Smooth muscle cell of the brain vasculature (primary cell): ENCODE measurements at places on chromosomes 4 and X.

DNA sequence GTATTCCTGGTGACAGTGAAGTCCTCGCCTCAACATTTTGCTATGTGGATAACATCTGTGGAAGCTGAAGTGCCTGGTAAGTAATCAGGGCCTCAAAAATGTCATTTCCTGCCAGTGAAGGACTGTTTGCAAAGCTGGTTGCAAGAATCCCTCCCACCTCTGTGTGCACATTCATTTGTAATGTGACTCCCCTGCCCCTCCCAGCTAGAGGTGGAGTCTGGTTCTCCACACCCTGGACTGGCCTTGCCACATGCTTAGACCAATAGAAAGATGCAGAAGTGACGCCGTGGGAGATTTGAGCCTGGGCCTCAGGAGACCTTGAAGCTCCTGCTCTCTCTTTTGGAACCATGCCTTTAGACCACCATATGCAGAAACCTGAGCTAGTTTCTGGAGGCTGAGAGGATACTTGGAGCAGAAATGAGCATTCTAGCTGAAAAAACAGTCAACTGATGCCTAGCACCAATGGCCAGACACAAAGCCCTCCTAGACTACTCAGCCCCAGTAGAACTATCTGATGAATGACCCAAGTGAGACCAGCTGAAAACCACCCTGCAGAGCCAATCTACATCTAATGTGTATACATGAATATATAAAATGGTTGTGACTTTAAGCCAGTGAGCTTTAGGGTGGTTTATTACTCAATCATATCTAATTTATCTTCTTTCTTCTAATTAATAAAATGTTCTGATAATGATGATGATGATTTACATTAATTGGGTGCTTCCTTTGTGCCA is 47.8 kb upstream of the CRMP1 start:
- no peak for DNase-seq

DNA sequence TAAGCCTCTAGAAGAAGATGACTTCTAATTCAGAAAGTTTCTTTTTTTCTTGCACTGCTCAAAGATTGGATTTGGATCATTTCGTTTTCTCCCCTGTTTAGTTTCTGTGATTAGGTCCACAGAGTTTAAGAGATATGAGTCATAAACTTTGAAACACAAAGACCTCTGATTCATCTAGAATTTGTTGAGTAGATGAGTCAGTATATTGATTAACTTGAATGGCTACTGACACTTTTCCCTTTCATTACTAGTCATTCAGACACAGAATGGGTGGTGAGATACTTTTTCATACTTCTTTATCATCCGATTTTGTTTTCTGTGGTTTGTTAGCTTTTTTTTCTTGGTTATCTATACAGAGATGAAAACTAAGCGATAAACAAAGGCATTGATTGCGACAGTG is 34.1 kb upstream of the AFF2 start:
- no peak for DNase-seq

DNA sequence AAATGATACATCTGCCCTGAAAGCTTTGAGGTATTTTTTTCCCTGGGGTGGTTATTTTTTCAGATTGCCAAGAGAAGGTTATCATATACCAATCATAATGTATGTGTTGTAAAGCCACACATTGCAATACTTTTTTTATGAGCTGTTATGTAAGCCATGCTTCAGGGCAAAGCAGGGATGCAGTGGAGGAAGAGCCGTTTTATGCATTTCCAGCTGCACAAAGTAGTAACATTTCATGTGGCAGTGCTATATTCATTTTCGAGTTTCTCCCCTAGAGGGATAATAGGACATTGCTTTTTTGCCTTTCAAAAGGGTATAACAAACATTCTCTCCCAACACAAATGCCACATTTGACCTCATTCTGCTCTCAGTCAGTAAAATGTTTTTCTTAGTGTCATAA is 68.5 kb downstream of the GALNT7 start:
- DNase-seq: no peak

- no peak for DNase-seq
These were observed 13.3 kb upstream of the MID1 start for GRCh38 chrX:10633722-10634121.

DNA sequence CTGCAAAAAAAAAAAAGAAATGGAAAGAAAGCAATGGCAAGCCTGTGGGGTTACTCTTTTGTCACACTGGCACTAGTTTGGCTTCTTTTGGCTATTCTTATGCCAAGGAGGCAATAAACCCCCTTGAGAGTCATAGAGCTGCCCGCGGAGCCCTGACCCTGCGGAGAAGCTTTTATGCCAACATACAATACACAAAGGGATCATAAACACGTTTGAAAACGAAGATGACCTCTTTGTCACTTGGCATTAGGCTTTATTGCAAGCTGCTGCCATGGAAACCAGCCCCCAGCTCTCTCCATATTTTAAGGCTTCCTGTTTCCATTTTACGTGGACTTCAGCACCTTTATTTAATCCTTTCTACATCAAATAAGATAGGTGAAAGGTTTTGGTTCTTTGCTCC is 7.6 kb downstream of the NEUROG2 start:
- no peak for DNase-seq

- DNase-seq: no peak
These were observed 72.6 kb downstream of the UCHL1 start for GRCh38 chr4:41329361-41329760.

DNA sequence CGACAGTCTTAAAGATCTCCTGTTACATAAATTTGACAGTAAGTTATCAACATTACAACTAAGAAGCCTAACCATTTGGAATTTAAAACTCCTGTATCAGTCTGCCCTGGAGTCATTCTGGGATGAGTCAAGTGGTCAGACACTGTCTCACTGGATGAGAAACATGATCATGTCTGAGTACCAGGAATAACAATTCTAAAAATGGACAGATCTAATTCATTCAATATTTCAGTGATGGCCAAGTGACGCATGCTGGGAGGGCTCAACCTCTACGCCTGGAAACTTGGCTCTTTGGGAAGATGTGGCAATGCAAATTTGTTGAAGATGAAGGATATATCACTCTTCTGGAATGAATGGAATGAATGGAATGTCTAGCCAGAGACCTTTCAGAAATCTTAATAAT is 1427.2 kb downstream of the STIM2 start:
- DNase-seq: peak; percentile 37

GRCh38 chr4:46404981-46405380 is 15.1 kb upstream of the GABRA2 start:
- DNase-seq: no peak

GRCh38 chr4:169199184-169199583 is 71.6 kb downstream of the SH3RF1 start:
- no peak for DNase-seq

GRCh38 chr4:132809298-132810032 is 339.6 kb upstream of the PCDH10 start:
- no peak for DNase-seq

- DNase-seq: peak; percentile 13
These were observed 286.1 kb downstream of the DCHS2 start for GRCh38 chr4:154205471-154205870.

DNA sequence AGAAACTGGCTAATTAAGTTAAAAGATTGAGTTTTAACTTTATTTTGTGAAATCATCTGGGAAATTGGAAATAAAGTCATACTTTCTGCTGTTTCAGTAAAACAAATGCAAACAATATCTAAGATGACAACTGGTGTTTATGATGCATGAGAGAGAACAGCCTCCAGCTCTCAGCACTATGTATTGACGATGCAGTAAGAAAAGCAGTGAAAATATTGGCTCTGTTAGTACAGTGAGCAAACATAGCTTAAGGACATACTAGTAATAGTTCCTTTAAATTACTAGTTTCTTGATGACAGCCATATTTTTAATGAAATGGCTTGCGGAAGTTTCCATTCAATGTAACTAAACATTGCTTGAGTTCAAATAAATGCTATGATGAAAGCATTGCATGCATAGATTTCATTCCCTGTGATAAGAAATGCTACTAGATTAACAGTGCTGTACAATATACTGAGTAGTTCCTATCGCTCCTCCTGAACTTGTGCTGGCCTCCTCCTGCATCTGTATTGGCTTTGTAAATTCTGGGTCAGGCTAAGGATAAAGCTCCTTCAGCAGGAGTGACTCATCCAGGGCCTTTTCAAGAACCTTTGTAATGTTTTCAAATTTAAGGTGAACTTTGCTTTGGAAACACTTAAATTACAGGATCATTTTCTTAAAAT is 11.6 kb downstream of the ARHGAP24 start:
- no peak for DNase-seq

DNA sequence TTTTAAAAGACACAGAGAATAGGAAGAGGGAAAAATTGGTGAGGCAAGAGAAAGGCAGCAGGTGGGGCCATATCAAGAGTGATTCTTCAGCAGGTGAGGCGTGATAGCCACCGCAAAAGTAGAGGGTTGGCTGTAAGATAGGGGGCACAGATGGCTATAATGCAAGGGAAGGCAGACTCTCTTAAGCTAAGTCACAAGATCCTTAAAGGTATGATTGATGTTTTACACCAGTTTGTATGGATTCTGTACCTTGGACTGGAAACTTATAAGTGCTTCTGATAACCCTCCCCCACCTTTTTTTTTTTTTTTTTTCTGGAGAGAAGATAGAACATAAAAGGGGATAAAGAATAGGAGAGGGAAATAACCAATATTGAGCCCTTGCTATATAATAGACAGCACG is 40.0 kb downstream of the NSUN7 start:
- DNase-seq: no peak

- no peak for DNase-seq
These were observed 17.2 kb downstream of the FLNA start for GRCh38 chrX:154357205-154357604.

DNA sequence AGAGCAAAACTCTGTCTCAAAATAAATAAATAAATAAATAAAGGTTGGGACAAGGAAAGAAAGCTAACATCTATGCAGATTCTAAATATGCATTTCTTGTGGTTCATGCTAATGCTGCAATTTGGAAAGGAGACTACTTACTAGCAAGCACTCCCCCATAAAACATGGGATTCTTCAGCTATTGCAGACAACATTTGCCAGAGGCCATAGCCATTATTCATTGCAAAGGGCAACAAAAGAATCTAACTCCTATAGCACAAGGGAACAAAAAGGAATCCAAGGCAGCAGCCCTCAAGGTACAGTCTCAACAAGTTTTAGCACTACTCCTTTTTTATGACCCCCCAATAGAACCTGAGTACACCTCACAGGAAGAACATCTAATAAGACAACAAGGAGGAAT is 8.0 kb upstream of the HERC5 start:
- DNase-seq: no peak

DNA sequence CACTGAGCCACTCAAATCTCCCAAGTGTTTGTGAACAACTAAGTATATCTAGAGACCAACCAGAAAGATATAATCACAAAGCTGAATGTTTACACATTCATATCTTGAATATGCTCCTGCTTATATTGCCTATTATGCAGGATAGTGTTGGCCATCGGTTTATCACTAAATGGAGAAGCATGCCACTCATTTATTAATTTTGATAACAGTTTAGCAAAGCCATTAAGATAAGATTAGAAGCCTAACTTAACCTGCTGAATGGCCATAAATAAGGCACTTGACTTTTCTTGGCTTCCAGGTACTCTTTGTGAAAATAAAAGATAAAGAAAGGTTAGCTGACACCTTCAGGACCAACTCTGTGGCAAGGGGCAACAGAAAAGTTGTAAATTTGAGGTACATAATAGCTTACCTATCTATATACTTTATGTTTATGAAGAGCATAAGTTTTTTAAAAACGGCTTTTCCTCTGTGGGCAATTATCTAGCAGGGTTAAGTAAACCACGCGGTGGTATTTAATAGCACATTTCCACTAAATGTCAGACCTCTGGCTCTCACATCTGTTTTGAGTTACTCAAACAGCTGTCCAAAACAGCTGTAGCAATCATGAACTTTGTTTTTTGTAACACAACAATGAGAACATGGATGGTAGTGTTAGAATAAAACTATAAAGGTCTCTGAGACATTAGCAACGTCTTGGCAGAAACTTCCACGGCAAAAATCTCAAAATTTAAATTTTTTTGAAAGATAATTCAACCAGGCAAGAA is 58.8 kb upstream of the FTHL17 start:
- no peak for DNase-seq

- DNase-seq: no peak
These were observed 23.9 kb downstream of the ZNF275 start for GRCh38 chrX:153357877-153358276.

DNA sequence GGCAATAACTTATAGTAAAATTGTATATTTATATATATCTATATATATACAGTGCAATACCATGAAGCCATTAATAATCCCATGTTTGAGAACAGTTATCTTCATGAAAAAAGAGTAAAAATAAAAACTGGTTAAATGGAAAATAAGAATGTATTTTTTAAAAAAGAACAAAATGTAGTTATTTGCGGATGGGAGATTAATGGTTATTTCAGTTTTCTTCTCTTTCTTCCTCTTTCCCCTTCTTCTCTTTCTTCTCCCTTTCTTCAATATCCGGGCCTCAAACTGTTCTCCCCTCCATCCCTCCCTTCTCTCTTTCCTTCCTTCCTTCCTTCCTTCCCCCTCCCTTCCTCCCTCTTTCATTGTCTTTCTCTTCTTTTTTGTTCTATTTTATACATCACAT is 1301.7 kb upstream of the IGFBP7 start:
- DNase-seq: no peak

DNA sequence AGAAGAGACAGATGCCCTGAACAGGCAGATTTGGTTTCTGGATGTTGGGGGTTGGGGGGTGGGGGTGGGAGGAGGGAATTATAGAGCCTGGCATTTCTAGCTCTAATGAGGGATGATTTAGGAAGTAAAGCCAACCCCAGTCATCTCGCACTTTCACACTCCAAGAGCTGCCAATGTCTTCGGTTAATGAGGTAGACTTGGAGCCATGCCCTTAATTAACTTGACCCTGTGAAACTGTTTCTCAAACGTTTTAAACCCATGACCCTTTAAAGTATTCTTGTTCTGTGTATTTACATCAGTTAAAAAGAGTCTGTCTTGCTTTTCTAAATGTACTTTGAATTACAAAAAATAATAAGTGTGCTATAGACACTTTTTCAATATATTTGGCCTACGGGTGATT is 466.9 kb downstream of the FAT4 start:
- no peak for DNase-seq

GRCh38 chrX:103275947-103276567 is 493 bp downstream of the TCEAL5 start:
- no peak for DNase-seq

DNA sequence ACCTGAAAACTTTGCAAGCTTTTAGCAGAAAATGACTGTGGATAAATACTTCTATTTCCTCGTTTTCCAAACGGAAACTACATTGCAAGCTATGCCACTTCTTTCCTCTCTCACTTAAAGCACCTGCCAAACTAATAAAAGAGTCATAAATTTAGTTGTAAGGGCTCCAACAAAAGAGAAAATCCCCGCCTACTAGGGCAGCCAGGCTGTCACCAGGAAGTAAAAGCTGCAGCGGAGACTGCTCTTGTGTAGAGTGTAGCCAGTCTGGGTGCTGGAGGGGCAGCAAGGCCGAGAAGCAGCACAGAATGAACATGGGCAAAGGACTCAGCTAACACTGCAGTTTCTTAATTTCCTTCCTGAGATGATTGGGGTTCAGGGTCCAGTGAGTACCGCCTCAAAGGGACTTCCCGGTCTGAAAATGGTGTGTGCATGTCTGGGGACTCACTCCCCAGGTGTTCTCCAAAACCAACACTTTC is 89.3 kb upstream of the MAML3 start:
- DNase-seq: no peak

GRCh38 chrX:68919707-68920106 is 90.9 kb downstream of the EFNB1 start:
- no peak for DNase-seq
